NCI-H1092 (cell line): ENCODE measurements at places on chromosomes 6 and 20.

GRCh38 chr20:59020938-59021551 is 1.8 kb downstream of the TUBB1 start:
- no peak for DNase-seq

GRCh38 chr6:121726596-121726995 is 291.1 kb downstream of the GJA1 start:
- no peak for DNase-seq

DNA sequence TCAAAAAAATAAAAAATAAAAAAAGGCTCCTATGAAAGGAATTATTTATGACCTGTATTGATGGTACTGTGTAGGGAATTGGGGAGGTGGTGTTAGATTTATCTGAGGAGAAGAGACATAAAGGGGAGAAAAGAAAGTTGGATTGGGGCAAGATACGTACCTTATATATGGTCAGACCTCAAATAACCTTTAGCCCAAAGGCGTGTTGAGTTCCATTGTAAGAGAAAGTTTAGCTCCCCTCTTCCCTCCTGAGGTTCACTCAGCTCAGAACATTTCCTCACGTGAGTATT is 296.9 kb downstream of the ADGB start:
- DNase-seq, result no peak

DNA sequence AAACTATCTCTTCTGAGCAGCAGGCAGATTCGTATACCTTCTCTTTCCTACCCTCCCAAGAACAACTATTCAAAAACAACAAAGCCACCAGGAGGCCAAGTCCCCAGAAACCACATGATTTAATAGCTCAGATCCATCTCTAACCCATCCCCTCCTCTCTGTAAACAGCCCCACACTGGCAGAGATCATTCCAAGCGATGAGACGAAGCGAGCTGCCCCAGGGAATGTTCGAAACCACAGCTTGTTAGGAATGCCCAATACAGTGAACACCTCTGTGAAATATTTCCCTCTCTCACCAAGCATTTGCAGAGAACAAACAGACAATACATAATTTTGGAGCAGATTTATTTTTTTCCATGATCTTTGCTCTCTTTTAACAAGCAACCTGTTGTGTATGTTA is 231.8 kb downstream of the SOD2 start:
- DNase-seq, result no peak

DNA sequence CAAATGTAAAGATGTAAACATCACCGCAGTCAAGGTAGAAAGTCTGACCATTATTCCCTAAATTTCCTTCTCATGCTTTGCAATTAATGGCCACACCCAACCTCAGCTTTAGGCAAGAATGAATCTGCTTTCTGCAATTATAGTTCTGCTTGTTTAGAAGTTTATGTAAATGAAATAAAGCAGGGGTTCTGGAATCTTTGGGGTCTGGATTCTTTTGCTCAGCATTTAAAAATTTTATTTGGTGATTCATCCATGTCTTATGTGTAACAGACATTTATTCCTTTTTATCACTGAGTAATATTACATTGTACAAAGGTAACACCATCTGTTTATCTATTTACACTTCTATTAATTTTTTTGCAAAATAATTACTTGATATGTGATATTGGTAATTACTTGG is 613.6 kb downstream of the UTRN start:
- DNase-seq, result no peak

- DNase-seq, result no peak
Measured at GRCh38 chr6:73074175-73074574, 151.1 kb downstream of the KHDC1L start.

DNA sequence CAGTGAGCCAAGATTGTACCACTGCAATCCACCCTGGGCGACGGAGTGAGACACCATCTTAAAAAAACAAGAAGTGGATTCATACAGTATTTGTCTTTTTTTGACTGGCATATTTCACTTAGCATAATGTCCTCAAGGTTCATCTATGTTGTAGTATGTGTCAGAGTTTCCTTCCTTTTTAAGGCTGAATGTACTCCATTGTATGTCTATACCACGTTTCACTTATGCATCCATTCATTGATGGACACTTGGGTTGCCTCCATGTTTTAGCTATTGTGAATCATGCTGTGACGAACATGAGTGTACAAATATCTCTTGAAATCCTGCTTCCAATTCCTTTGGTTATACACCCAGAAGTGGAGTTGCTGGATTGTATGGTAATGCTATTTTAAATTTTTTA is 28.9 kb upstream of the FAM83D start:
- no peak for DNase-seq

DNA sequence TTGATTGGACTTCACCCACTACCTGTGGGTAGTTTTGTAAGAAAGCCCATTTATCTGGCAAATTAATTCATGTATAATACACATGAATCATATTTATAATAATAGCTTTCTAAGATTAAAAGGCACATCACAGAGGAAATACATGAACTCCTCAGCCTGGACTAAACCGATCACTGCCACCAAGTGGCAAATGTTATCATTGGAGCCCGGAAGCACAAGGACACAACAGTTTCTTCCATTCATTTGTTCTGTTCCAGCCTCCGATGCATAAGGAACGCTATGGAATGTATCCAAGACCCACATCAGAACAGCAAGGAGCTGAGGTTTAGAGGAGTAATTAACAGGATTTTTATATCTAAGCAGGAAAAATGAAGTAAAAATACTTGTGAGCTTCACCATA is 13.9 kb upstream of the IPCEF1 start:
- DNase-seq, result no peak

DNA sequence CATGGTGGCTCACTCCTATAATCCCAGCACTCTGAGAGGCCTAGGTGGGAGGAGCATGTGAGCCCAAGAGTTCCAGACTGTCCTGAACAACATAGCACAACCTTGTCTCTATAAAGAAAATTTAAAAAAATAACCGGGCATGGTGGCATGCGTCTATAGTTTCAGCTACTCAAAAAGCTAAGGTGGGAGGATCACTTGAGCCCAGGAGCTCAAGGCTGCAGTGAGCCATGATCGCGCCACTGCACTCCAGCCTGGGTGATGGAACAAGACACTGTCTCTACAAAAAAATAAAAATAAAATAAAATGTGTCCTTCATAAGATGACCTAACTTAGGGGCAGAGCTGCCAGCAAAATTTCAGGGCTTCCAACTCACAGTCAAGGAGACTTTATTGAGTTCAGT is 12.6 kb downstream of the ID4 start:
- no peak for DNase-seq

DNA sequence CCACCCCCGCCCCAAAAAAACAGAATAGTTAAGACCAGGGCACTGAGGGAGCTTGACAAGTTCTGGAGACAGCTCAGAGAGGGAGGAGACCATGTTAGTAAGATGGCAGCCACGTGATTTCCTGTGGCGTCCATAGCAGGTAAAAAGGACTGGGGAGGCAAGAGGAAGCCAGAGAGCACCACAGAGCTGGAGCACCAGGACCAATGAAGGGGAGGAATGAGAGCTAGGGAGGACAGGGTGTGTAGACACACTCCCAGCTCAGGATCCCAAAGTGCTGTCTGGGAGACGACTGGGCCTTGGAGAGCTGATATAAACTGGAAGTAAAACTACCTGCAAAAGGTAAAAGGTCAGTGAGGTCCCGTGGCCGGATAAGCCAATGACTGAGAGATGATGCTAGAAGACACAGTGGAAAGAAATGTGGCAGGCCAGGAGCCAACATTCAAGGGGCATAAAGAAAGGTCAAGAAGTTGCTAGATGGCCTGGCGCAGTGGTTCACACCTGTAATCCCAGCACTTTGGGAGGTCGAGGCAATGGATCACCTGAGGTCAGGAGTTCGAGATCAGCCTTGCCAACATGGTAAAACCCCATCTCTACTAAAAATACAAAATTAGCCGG is 39.0 kb downstream of the SLC23A2 start:
- DNase-seq, result no peak

- no peak for DNase-seq
Measured at GRCh38 chr6:169779896-169780295, 28.5 kb downstream of the ERMARD start.

- no peak for DNase-seq
Measured at GRCh38 chr20:50272724-50273446, 82.3 kb downstream of the CEBPB start.

GRCh38 chr20:51451484-51451883 is 91.0 kb downstream of the NFATC2 start:
- DNase-seq, result no peak

DNA sequence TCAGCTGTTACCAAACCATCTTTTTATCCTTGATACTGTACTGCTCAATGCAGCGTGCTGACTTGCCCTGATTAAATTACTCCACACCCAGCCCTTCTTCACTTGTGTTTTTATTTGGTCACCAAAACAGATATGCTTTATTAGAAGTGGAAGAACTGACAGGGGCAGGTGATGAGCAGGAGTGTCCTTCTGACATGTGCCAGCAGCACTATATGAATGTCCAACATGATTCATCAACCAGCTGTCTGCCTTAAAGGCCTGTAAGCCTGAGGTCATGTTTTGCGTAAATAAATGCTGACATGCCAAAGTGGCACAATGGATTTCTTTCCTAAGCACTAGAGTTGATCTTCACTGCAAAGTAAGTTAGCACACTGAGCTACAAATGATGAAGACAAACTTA is 15.4 kb downstream of the POPDC3 start:
- no peak for DNase-seq

DNA sequence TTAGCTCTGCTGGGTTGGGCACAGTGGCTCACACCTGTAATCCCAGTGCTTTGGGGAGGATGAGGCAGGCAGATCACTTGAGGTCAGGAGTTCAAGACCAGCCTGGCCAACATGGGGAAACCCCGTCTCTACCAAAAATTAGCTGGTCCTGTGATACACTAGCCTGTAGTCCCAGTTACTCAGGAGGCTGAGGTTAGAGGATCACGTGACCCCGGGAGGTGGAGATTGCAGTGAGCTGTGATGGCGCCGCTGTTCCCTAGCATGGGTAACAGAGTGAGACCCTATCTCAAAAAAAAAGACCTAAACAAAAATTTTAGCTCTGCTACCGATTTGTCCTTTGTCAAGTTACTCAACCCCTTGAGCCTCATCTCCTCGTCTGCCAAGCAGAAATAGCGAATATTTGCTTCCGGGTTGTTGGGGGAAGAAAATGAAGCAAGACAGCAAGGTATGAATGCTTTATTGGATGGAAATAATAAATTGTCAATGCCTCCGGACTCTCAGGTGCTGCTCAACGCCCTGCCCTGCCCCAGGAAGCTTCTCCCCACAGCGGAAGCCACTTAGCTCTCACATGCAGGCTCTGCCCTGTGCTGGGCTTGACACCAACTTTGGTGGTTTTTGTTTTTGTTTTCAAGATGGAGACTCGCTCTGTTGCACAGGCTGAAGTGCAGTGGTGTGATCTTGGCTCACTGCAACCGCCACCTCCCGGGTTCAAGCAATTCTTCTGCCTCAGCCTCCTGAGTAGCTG is 24.9 kb upstream of the ITCH start:
- no peak for DNase-seq
